ENCODE measurements at places on chromosomes 7 and 10. TPM values are rescaled to one million over a fixed set of nuclear protein-coding genes. Genes with fewer than 3 reads are reported as not detected.

DNA sequence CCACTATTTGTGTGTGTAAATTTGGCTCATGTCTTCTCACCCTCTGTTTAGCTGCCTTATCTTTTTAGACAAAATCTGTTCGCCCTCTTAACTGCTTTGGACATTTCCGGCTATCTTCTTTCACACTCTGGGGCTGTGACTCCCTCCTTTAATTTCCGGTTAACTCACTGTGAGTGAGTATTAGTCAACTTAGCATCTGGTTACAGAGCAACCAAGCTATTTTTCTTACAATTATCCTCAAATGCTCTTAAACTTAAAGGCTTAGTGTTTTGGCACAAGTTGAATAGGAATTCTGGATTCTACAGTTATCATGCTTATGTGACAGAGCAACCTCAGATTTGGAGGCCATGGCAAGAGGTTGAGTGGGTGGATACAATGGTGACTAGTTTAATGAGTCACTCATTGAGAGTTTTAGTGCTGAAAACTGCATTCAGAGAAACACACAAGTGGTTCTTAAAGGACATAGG is 177.6 kb upstream of the SEMA3A start:
- peak; percentile 85 for DNase-seq

NEUROG3 gene
- total RNA-seq = not detected

- peak; percentile 41 for DNase-seq
These were observed 47.9 kb upstream of the SLC35B4 start for GRCh38 chr7:134364619-134365037.

RUFY2 gene
- 13.0 TPM for total RNA-seq

MYL10 gene
- total RNA-seq = not detected

NRG3 gene
- 10.2 TPM for total RNA-seq

GRCh38 chr10:93293999-93294398 is 188.1 kb downstream of the MYOF start:
- no peak for DNase-seq

GRCh38 chr10:109029870-109030269 is 893.4 kb downstream of the XPNPEP1 start:
- DNase-seq = no peak

- DNase-seq = no peak
These were observed 274.7 kb downstream of the USP6NL start for GRCh38 chr10:11336722-11337162.

DNA sequence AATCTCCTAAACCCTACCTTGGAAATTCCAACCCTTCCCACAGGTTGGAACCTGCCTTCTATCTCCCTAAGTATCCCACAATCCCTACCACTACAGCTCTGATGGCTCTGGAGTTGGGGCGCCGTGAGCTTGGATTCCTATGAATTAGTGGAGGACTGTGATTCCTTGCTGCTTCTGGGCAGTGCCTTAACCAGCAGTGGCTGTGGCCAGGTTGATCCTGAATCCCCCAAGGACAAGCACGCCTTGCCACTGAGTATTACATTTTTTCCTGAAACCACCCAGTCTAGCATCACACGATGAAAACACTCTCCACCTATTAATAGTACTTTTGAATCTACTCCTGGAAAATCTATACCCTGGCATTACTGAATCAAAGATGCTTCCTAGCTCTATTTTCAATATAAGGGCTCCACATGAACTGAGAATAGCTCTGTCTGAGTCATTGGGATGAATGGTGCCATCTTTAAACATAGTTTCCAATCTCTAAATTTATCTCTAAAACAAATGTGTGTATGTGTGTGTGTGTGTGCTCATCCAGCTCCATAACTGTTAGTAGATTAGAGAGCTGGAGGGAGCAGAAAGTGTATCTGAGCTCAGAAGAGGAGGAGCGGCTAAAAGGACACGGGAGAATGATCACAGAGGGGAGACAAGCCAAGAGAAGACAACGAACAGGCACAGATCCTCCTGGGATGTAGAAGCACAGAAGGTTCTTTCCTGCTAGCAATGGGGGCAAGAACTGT is 11.9 kb upstream of the INPP5F start:
- no peak for DNase-seq

OPN1SW gene
- total RNA-seq = not detected

DNA sequence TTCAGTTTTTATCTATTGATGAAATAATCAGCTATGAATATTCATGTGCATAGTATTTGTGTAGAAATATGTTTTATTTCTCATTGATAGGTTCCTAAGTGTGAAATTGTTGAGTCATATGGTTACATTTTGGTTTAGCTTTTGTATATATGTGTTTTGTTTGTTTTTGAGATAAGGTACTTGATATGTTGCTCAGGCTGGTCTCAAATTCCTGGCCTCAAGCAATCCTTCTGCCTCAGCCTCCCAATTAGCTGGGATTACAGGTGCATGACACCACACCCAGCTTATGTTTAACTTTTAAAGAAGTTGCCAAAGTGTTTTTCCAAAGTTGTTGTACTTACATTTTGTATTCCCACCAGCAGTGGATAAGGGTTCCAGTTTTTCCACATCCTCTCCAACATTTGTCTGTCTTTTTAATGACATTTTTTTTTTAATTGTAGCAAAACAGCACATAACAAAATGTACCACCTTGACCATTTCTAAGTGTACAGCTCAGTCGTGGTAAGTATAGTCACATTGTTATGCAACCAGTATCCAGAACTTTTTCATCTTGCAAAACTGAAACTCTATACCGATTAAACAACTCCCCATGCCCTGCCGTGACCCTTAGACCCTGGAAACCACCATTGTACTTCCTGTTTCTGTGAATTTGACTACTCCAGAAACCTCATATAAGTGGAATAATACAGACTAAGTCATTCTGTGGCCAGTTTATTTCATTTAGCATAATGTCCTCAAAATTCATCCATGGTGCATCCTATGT is 12.6 kb upstream of the UBE2D1 start:
- DNase-seq = no peak

FXYD4 gene
- not detected for total RNA-seq

DNA sequence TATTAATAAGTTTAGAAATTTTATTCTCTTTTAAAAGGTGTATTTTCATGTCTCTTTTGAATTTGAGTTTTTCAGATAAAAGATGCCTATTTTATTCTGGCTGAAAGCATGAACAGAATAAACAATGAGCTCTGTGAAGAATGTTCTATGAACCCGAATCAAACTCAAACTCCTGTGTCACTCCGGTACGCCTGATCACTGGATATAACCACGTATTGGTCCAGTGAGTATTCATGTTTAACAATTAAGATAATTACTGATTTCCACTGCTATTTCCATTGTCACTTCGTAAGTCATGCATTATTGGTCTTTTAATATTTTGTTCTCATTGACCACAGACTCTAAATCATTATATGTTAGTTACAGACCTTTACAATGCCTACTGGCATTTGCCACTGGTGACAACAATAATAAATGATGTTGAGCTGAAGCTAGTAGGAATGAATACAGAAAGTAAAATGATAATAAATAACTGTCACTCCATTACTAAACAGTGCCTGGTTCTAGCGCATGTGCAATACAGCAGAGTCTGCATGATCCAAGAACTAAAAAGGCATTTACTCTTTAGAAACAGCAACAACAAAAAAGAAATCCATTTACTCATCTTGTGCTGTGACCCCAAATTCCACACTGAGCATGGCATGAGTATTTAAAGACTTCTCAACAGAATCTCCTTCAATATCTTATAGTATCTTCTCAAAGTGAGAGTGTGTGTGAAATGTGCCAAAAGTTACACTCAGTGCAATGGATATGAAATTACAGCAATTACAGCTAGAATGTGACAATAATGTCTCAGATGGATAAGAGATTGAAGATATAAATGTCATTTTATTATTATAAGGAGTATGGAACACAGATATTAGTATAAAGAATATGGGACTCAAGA is 827.0 kb upstream of the LRRTM3 start:
- no peak for DNase-seq

GHRHR gene
- total RNA-seq = not detected

GRCh38 chr10:25678666-25679065 is 255.4 kb upstream of the MYO3A start:
- DNase-seq = no peak

SFTPD gene
- total RNA-seq = not detected

ADAM8 gene
- 78.4 TPM for total RNA-seq

GRCh38 chr7:137476937-137477336 is 133.4 kb upstream of the PTN start:
- DNase-seq = no peak

- DNase-seq = no peak
These were observed 17.3 kb downstream of the TMEM72 start for GRCh38 chr10:44928462-44928861.

CPXM2 gene
- 13.3 TPM for total RNA-seq

DNA sequence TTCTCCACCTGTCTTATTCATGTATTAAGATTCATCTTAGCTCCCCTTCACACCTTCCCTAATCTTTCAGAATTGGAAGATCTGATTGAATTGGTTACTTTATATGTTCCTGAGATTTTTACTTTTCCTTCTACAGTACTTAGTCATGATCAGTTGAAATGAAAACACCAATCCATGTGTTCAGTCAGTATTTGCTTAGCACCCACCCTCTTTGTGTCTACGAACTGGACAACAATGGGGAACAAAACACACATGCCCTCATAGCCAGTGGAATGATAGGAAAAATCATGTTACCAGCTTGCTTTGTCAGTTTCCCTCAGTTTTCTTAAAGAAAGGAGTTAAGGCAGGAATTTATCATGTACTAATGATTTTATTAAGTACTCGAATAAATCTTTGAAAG is 2.0 kb downstream of the MASTL start:
- DNase-seq = no peak

DNA sequence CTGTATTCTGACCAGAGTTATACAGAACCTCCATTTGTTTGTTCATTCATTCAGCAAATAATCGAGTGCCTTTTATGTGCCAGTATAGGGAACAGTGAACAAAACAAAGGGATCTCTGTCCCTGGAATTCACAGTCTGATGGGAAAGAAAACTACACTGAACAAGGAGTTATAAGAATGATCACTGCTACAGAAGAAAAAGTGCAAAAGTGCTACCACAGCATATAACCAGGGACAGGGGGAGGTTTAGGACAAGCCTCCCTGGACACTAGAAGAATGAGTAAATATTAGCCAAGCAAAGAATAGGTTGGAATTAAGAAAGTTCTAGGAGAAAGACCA is 4.2 kb downstream of the CLDN12 start:
- DNase-seq = no peak

- DNase-seq = no peak
These were observed 68.4 kb upstream of the NRBF2 start for GRCh38 chr10:63064706-63065105.

APBB1IP gene
- 0.07 TPM for total RNA-seq

H2BK1 gene
- total RNA-seq = not detected

GRCh38 chr10:125283191-125283835 is 123.0 kb upstream of the CTBP2 start:
- no peak for DNase-seq

- DNase-seq = no peak
These were observed 6.6 kb upstream of the LGI1 start for GRCh38 chr10:93751124-93751523.

DNA sequence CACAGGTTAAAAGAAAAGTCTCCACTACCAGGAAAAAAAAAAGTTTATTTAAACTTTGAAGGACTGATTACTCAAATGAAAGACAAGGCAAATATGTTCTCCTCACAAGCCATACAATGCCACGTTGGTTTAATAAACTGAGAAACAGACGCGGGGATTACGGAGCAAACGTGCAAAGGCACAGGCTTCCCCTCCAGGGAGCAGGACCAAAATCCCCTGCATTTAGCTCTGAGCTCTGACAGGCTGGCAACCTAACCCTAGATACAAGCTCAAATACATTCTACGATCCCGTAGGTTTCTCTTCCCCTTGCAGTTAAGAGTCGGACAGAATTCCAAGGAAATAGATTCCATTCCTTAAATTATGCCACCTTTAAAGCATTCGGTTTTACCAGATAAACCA is 7.7 kb upstream of the GRB10 start:
- no peak for DNase-seq
